Stimulated activated CD4-positive, alpha-beta T cell treated with anti-CD3 and anti-CD28 coated beads, TNF-alpha, amount 100 ng/mL, for 4 hours (primary cell): ENCODE measurements at places on chromosomes 12 and 14.

- no peak for DNase-seq
Observed at GRCh38 chr14:42311876-42312275, 705.2 kb downstream of the LRFN5 start.

DNA sequence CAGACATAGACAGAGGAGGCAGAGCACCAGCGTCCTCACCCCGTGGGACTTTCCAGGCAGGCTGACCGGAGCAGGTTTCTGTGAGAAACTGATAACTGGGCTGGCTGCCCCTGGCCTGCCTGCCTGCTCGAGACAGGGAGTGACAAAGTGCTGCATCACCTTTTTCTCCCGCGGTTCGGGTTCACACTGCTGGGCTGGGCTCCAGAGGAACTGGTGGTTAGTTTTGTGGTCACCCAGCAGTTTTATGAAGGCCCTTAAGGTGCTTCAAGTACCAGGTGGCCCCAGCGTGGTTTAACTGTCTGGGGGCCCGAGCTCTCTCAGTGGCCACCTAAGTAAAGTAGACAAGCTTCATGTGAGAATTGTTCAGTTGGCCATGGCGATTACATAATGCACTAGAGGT, 1073.6 kb downstream of the BCL11B start:
- no peak for DNase-seq

- DNase-seq = no peak
Observed at GRCh38 chr12:113061061-113061694, 4.6 kb downstream of the DTX1 start.

DNA sequence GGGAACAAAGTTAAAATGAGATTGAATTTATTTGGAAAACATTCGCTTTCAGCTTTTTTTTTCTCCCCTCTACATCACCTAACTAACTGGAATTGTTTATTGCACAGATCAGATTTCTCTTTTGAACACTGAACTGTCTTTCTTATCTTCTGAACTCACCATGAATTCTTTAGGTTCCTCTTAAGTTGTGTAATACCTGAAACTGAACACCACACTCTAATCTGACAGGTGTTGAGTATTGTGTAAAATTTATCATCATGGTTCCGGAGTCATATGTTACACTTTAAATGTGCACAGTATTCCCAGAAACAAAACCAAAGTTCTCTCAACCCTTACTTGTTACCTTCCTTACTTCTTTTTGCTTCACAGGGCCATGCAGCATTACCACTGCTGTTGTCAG, 66.8 kb downstream of the TGFB3 start:
- DNase-seq = no peak

- no peak for DNase-seq
Observed at GRCh38 chr12:92139634-92140150, 6.0 kb downstream of the BTG1 start.

- DNase-seq = no peak
Observed at GRCh38 chr12:92942905-92943304, 13.8 kb upstream of the EEA1 start.

- no peak for DNase-seq
Observed at GRCh38 chr14:104322531-104323366, 184.4 kb downstream of the KIF26A start.

- DNase-seq = no peak
Observed at GRCh38 chr14:68160779-68161546, 341.4 kb downstream of the RAD51B start.

DNA sequence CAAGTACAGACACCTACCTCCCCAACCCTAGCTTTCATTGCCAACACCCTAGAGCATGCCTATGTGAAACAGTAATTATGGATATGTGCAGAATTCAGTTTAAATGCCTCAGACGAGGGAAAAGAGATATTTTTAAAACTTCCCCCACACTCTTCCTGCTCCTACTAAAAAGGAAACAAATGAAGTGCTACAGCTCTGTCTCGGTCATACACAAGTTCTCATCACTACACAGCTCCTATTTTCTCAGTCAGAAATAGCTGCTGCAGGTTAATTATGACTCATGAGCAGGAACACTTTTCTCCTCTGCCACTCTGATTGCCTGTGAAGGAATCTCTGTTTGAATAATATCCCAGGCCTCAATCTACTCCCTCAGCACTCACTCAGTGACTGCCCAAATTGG, 703.6 kb upstream of the FLRT2 start:
- DNase-seq = no peak

DNA sequence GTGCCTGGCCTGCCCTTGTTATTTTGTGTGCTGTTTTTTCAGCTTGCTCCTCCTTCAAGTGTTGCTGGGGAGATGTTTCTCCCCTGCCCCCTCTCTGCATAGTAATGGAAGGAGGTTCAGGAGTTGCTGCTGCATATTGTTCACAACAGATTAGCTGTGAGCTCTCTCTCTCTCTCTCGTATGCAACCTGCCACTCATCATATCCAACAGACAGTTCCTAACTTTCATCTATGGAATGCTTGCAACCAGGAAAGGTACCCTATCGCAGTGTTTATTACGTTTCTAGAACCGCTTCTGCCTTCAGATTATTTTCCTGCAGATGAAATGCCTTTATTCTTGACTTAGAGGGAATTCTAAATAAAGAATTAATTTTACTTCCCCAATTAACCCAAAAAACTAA, 372.9 kb downstream of the RMST start:
- DNase-seq = no peak

DNA sequence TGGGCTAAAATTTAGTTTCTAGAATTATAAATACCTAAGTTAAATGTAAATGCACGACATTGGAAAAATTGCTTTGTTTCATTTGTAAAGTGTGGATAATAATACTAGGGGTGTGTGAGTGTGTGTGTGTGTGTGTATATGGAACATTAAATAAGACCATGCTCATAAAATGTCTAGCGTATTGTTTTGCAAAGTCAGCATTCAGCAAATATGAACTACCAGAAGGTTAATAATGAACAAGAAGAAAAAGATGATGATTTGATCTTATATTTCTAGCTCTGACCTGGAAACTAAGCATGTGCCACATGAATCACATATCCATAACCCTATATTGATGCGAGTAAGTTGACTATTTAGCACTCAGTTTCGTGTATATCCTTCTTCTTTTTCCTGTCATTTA, 44.9 kb upstream of the MDGA2 start:
- no peak for DNase-seq

DNA sequence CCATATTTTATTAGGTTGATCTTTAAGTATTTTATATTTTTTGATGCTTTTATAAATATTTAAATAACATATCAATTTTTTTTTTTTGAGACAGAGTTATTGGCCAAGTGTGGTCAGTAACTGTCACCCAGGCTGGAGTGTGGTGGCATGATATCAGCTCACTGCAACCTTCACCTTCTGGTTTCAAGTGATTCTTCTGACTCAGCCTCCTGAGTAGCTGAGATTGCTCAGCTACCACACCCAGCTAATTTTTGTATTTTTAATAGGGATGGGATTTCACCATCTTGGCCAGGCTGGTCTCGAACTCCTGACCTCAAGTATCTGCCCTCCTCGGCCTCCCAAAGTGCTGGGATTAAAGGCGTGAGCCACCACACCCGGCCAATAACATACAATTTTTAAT, 71.1 kb downstream of the FUT8 start:
- DNase-seq = no peak

GRCh38 chr14:55746558-55746957, 166.6 kb downstream of the KTN1 start:
- no peak for DNase-seq

GRCh38 chr14:103923863-103924262, 4.4 kb upstream of the TDRD9 start:
- DNase-seq = no peak

GRCh38 chr12:1978078-1978862, 26.0 kb downstream of the DCP1B start:
- no peak for DNase-seq

GRCh38 chr12:89138048-89138852, 214.1 kb downstream of the DUSP6 start:
- no peak for DNase-seq

DNA sequence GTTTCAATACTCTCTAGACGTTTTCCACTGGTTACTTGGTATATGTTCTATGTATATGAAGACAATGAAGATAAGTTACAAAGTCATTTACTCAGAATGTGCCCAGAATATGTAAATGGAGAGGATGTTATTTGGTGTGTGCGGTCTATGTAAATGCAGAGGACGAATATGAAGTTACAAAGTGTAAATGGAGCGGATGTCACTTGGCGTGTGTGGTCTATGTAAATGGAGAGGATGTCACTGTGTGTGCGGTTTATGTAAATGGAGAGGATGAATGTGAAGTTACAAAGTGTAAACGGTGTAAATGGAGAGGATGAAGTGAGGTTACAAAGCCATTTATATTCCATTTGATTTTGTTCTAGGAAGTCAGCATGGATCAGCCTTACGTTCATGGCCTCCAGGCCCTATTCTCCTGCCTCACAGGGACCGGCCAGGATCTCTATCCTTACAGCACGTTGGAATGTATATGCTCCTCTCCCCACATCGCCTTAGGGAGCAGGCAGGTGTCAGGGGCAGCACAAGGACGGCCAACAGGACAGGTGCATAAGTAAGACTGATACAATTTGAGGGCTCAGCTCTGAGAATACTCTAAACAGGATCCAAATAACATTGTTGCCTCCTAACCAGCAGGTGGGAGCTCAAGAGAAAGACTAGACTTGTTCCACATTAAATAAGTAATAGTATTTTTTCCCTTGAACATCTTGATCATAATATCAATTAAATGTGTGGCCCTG, 42.4 kb downstream of the GLRX5 start:
- no peak for DNase-seq

DNA sequence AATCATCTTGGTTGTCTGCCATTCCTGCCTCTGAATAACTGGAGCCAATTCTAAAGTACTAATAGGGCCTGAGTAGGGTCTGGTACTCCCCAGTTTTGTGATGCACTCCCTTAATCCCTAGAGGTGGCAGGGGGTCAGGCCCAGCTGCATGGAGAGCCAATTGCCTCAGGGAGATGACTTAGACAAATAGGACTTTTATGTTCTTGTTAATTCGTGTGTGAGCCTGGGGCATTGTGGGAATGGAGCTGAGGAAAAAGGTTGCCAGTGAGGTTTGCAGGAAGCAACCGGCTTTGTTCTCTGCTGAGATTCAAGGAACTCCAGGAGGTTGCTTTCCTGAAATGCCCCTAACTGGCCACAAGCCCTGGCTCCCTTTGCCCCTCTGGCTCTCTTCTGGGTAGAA, 6.8 kb upstream of the DCD start:
- DNase-seq = no peak

DNA sequence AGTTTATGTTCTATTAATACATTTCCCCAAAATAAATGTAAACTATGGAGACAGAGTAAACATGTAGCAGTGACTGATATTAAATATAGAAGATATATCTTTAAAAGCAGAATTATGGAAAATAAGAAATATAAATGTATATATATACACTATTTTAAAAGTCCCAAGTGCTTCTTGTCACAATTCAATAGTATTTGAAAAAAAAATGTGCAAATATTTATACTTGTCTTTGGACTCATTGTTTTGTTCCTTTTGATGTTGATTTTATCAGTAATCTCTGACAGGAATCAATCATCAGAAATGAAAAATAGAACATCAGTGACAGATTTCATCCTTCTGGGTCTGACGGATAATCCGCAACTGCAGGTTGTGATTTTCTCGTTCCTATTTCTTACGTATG, at the start of gene OR6C76:
Gene OR6C76 (plus strand): TSS at position 301 of the 400 bp plus-strand sequence. CDS start 0 bp downstream, at position 301.
- DNase-seq = no peak

GRCh38 chr12:65532162-65532561, 253.7 kb downstream of the MSRB3 start:
- no peak for DNase-seq

DNA sequence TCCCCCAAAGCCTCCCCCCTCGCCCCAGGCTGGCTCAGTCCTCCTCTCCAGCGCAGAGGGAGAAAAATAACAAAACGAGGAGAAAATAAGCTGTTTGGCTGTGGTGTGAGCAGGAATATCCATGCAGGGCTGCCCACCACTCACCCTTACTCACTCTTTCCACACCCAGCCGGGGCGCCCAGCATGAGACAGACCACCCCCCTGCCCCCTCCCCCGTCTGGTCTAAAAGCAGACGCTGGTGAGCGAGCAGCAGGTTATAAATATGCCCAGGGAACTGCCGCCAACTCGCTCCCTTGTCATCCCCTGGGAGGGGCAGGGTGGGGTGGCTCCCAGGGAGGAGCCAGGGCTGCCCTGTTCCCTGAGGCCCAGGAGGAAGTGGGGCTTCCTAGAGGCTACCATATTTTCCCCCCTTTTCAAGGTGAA, 7.4 kb downstream of the WNT1 start:
- no peak for DNase-seq

DNA sequence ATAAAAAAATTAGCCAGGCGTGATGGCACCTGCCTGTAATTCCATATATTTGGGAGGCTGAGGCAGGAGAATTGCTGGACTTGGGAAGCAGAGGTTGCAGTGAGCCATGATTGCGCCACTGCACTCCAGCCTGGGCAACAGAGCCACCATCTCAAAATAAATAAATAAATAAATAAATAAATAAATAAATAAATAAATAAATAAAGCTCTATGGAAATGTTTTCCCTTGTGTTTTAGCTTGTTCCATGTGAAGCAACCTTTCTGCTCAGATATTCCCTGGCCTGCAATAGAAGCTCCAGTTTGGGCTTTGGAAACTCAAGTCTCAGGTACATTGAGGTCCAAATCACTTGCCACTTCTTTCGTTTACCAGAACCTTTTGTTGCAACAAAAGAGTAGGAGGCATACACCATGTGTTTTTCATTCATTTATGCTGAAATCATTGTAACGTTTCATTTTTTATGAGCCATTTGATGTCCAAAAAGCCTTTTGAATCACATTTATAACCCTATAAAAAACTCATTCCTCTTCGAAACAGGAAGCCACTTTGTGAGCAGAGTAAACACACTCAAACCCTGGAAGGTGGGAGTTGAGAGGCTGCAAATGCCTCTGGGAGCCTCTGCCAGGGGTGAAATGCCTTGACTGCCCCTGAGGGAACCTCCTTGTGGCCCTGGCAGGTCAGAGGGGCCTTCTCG, 376.6 kb upstream of the TBX3 start:
- DNase-seq = no peak

- no peak for DNase-seq
Observed at GRCh38 chr12:103561174-103561573, 25.9 kb upstream of the STAB2 start.

- DNase-seq = no peak
Observed at GRCh38 chr14:52312931-52313355, 1.2 kb upstream of the PTGER2 start.

GRCh38 chr12:131445184-131445774, 265.6 kb upstream of the SFSWAP start:
- no peak for DNase-seq

- DNase-seq = no peak
Observed at GRCh38 chr12:18982226-18982949, 147.1 kb upstream of the PLEKHA5 start.

DNA sequence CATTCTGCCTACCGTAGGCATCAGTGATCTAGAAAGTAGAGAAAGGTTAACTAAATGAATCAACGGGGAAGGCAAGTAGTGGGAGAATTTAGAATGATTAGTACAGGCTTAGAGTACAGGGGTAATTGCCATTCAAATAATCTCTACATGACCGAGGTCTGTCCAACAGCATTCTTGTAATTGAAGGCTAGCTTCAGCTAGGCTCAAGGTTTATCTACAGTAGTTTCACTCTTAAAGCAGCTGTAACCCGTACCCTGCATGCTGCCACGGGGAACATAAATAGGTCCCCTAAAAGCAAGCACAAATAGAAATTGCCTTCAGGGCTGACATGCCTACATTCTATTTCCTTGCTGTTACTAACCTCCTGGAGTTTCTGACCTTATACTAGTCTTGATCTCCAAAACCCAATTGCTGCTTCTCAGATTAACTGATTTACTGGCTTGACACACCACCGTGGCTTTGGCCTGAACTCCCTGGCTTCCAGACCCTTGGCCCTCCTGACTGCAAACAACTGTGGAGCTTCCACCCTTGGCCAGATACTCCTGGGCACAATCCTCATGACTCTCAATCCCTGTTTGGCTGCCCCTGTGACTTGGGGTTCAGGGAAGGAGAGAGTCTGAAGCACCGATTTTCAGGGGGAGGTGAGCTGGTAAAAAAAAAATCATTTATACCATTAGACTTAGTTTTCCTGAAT, 242.1 kb upstream of the FOXN3 start:
- no peak for DNase-seq
